Urothelium cell line (cell line): ENCODE measurements at places on chromosomes 4 and X.

DNA sequence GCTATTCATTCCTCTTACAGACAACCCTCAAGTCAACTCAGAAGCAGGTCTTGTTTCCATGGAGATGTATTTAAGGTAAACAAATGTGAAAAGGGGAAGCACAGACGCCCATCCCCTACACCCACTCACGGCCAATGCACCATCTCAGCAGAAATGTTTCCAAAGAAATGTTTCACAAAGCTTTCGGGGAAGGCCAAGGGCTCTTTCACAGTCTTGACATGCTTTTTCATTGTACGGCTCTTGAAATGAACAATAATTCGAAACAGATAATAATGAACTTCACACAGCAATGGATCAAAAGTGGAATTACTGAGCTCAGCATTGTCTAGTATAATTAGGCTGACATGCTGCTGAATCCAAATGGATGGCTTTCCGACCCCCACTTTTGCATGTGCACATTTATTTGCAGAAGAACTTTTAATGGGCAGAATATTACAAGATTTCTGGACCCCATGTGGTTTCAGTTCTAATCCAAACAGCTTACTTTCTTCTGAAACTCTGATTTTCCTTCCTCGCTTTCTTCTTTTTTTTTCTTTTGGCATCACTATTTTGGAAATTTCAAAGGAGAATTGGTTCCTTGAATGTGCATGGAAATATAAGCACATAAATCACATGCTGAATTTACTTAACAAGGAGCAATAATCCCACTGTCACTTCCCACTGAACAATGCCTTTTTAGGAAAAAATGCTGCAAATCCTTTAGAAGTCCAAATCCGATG is 160.9 kb downstream of the SMIM20 start:
- DNase-seq = no peak

GRCh38 chr4:77044461-77045150 is 31.2 kb downstream of the CCNI start:
- DNase-seq = peak; percentile 16

DNA sequence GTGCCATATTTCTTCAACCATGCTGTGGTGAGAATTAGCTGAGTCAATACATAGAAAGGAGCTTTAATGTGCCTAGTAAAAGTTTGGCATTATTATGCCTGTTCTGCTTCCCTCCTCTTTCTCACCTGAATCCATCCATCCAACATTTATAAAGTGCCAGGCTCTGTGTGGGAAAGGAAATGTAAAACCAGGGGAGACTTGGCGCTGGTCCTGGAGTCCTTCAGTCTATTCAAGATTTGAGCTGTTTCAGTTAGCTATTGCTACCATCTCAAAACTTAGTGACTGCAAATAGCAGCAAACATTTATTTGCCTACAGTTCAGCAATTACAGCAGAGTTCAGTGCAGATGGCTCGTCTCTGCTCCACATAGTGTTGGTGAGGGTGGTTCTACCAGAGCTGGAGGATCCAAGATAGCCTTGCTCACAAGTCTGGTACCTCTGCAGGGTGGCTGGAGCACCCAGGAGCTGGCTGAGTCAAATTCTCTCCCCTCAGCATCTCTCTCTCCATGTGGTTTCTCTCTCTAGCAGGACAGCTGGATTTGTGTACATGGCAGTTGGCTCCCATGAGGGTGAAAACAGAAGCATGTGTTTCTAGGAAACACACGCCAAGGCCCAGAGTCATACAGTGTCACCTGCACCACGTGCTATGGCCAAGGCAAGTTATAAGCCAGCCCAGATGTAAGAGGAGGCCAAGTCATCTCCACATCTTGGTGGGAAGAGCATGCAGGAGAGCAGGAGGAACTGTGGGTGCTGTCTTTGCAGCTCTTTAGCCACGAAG is 77.3 kb downstream of the FHDC1 start:
- DNase-seq = no peak

- DNase-seq = no peak
These were observed 18.0 kb downstream of the LYAR start for GRCh38 chr4:4271912-4272311.
